ENCODE measurements at places on chromosomes 4 and X.
A peak's percentile ranks its signal among the peaks of the same experiment; 100 is the strongest.

DNA sequence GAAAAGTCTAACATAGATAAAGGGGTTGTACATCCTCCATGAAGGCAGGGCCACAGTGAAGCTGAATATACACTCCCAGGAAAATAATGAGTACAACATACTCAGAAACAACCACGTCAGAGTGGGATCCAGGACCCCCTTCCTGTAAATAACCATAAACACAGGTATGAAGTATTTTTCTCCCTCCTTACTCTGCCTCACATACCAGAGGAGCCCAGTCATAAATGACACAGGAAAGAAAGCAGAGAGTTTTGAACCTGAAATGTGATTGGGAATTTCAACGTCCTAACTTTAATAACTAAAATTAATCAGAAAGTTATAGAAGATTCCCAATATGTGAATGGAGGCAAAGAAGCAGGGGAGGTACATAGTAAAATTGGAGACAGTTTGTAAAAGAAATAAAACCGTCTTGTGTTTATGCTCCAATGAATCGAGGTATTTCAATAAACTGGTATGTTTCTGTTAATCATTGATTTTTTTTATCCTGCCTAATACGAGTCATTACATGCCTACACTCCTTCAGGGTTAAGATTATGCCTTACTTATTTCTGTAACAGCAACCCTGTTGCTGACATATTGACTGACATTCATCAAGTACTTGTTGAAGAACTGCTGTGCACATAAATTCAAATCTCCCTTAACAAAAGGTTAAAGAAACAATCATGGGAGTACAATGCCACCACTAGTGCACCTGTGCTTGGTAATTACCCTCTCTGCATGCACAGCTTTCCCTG lies 431.3 kb downstream of the KCNIP4 start:
- peak; percentile 67 for DNase-seq

DNA sequence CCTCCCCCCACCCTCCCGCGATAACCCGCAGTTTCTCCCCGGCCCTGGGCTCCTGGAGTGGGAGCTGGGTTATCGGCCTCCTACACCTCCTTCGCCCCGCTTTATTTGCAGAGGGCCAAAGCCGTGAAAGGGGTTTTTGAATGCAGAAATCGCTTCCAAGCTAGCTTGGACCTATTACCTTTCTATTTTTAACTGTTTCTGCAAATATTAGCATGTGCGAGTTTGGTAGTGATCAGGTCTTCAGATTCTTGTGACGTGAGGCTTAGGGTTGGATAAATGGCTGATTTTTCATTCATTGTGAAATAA lies 1.3 kb downstream of the USP9X start:
- no peak for DNase-seq

- DNase-seq = no peak
Observed at GRCh38 chrX:1507511-1508463, 29.2 kb downstream of the P2RY8 start.

DNA sequence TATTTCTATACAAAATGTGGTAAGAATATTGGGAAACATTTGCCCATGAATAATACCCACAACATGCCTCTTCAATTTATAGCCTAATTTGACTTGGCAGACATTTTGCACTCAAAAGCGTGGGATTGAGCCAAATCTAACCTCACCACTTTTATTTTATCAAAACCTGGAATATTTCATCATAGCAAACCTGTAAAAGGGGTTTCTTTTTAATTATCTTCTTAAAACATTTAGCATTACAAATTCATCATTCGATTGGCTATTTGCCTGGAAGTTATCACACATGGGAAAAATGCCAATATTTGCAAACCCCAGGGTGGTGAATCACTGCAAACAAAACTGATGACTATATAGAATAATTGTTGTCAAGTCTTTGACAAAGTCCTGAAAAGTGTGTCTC lies 56.2 kb downstream of the VCX3B start:
- peak; percentile 43 for DNase-seq

DNA sequence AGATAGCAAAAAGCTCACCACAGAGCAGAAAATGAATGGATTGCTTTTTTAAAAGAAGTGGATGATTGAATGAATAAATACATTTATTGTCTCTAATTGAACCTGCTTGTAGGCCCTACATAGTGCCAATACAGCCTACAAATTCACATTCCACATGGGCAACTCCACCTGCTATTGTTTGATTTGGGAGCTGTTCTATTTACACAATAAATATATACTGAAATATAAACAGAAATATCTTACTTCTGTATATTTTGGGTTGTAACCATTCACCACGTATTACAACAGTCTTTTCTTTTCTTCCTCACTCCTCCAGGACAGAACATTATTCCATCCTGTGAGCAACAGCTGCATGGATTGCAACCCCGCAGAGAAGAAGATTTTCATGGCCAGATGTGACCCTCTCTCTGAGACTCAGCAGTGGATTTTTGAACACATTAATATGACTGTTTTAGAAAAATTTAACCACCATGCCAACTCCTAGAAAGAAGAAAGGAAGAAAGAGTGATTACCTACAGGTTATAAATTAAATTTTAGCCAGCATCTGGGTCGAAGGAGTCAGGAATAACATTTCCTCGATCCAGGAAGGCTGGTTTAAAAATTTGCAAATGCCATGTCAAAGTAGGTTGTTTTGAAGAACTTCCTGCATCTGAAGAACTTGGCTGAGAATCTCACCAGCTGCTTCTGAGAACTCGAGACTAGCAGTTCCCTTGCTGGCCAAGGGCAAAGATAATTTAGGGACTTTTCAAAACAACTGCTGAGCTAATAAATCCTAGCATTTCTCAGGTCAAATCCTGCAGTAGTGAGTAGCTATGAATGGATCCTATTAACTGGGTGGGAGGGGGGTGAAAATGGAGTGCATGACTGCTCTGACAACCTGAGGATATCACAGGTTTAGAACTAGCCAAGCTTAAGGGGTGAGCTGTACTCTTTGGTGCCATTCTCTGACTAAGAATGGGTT lies 128.7 kb upstream of the GALNT7 start:
- DNase-seq = peak; percentile 62

DNA sequence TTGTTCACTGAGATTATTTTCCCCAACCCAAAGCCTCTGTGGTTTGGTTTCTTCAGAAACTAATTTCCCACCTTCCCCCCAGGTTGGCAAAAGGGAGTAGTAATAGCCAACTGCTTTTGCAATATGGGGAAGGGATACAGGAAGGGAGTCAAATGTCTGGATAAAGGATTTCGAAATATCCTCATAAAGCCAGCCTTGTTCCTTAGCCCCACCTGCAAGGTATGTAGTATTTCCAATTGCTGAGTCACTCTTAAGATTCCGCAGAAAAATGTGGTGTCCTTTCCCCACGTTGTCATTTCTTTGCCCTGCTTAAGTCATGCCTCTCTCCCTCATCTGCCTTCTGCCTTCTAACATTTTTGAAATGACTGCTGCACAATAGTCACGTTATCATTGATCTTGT lies 138.8 kb upstream of the DCAF8L1 start:
- DNase-seq = no peak

DNA sequence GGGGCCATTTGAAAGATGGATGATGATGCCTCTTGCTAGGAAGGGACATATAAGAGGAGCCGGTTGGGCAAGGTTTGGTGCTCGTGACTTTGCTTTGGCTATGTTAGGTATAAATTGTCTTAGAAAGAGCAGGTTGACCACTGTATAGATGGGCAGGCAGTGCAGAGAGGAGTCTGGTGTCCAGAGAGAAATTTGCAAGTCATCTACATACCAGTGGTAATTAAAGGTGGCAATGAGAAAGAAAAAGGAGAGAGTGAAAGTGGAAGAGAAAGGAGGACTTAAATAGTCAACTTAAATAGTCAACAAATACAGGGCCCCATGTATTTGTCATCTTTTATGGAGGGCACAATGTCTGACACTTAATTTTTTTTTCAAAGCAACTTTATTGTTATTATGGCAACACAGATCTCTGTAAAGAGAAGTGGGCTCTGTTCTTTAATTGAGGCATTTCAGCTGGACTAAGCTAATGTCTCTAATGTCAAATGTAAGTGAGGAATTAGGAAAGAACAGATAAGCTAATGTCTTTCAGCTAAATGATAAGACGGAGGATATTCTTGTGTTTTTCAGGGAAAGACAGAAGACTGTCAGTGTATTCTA lies 75.4 kb upstream of the ANXA3 start:
- DNase-seq = no peak

- DNase-seq = no peak
Observed at GRCh38 chr4:23881052-23881501, 8.8 kb downstream of the PPARGC1A start.

DNA sequence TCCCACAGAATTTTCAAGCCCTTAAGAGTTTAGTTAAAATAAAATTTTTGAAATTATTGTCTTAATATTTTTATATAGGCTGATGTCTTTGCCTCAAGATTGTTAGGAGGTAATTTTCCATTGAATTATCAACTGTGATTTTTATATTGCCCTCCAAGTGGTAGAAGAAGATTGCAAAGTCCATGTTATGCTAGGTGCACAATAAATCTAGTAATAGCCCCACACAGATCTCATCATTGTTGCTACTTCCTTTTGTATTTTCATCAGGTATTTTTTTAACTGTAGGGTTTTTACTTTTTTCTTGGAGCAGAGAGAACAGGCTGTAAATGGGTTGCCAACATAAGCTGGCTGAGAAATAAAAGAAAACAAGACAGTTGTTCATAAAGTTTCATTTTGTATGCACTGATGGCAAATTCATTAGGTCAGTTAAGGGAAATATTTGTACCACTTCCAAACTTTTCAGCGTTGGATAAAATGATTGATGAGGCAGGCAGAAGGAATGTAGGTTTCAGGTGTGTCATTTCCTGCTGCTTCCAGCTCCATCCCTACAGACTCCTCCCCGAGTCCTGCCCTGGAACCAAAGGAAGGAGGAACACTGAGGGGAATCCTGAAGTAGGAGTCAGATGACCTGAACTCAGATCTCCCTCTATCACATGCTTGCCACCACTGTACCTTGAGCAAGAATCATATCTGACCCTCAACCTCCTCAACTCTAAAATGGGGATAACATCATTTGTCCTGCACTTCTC lies 105.5 kb downstream of the PRRG1 start:
- no peak for DNase-seq

DNA sequence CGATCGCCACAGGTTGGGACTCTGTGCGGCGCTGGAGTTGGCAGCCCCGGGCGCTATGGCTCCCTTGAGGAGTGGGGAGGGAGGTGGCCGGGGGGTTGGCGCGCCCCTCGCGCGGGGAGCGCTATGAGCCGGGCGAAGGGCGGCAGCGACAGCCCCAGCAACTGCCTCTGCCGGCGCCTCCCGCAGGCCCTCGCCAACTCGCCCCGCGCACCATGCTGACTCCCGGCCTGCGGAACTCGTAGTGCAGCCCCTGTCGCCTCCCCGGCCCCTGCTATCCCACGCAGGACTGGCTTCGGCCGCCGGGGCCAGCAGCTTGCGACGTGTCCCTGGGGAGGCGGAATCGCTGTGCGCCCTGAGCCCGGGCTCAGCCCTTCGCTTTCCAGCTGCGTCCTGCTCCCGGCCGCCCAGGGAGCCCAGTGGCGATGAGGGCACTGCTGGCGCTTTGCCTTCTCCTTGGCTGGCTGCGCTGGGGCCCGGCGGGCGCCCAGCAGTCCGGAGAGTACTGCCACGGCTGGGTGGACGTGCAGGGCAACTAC lies 415 bp downstream of the SHISA3 start:
- no peak for DNase-seq

- peak; percentile 59 for DNase-seq
Observed at GRCh38 chr4:7818399-7818911, 121.2 kb downstream of the AFAP1 start.

Measured in NCI-H1105 treated with DMSO at 0.1 percent for 48 hours (cell line).